CD4-positive, alpha-beta T cell treated with Interleukin-1 beta for 1 hour (primary cell): ENCODE measurements at places on chromosomes 16 and 17.

DNA sequence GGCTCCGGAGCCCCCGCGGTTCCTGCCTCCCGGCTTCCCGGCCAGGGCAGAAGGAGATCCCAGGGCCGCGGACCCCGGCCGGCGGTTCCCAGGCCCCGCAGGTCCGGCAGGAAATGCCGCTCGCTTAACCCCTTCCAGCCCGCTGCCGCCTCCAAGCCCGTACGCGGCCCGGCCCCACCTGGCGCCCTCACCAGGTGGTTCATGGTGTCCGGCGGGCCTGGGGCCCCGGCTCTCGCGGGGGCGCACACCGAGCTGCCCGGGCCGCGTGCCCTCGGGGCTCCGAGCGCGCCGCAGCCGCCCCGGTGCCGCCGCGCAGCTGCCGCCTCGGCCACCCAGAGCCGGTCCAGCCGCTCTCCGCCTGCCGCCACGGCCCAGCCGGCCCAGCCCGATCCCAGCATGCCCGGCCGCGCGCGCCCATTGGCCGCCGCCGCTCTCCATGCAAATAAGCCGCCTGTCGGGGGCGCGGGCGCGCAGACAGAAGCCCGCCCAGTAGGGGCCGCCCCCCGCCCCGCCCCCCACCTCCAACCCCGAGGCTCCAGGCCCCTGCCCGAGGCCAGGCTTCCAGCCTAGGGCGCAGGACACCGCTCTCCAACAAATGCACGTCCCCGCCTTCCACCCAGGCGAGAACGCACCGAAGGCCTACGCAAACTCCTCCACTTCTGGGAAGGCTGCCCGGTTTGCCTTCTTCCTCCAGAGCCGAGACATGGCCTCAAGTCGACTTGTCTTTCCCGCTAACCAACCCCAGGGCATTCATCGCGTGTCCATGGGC lies at the start of gene BCAR1:
Gene BCAR1, minus strand, starts transcription at position 345 of the 769 bp plus-strand sequence. Its CDS starts 142 bp downstream, at position 203.
- DNase-seq, result no peak

GRCh38 chr17:44792276-44792675 lies 33.5 kb downstream of the ADAM11 start:
- DNase-seq, result no peak

GRCh38 chr17:64218066-64218465 lies 45.0 kb downstream of the TEX2 start:
- peak; percentile 38 for DNase-seq

- DNase-seq, result peak; percentile 73
Measured at GRCh38 chr16:17364319-17365210, 106.2 kb downstream of the XYLT1 start.

DNA sequence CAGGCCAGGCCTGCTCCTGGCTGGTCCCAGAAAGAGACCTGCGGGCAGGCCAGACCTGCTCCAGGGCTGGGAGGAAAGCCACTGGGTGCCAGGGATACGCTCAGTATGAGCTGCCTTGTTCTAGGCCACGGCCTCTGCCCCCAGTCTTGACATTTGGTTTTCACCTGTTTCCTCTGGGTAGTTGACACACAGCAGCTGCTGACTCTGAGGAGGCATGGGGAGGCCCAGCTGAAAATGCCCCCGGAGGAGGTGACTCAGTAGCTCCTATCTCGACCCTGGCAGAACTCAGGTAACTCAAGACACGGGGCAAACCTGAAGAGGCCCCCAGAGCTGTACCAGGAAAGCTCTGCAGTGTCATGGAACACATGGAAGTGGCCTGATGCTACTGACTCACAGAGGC lies 13.9 kb upstream of the ADGRG1 start:
- no peak for DNase-seq

- DNase-seq, result no peak
Measured at GRCh38 chr17:45306094-45306493, 10.7 kb downstream of the MAP3K14 start.

GRCh38 chr17:54985476-54985875 lies 16.9 kb downstream of the STXBP4 start:
- no peak for DNase-seq

DNA sequence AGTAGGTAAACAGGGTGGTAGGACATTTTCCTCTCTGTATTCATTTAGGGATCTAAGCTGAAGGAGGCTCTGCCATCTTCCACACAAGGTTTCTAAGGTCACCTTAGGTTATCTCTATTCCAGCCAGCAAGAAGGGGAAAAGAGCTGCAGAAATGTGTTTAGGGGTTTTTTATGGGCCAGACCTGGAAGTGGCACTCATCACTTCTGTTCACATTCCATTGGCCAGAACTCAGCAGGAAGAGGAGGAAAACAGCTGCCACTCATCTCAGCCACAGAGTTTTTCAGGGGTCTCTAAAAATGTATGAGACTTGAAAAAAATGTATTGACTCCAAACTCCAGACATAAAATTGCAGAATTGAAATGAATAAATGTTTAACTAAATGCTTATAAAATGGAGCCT lies 65.8 kb downstream of the FTO start:
- DNase-seq, result no peak
